Panc1 (cell line): ENCODE measurements at places on chromosomes 16 and 17. TPM values are rescaled to one million over a fixed set of nuclear protein-coding genes. Genes with fewer than 3 reads are reported as not detected.
A peak's percentile ranks its signal among the peaks of the same experiment; 100 is the strongest.

TAC4 gene
- not detected for total RNA-seq

DNAI2 gene
- not detected for total RNA-seq

NPIPA1 gene
- 126 TPM for total RNA-seq

P2RX1 gene
- total RNA-seq = not detected

OTOA gene
- total RNA-seq = not detected

STH gene
- total RNA-seq = not detected

RECQL5 gene
- 46.1 TPM for total RNA-seq

CNEP1R1 gene
- 22.0 TPM for total RNA-seq

SP6 gene
- total RNA-seq = 4.0 TPM

MARVELD3 gene
- total RNA-seq = 0.08 TPM

G6PC1 gene
- 0.08 TPM for total RNA-seq

TRIM65 gene
- 48.6 TPM for total RNA-seq

TTLL6 gene
- total RNA-seq = 2.5 TPM

WFDC1 gene
- not detected for total RNA-seq

CES1 gene
- 27.5 TPM for total RNA-seq

DNA sequence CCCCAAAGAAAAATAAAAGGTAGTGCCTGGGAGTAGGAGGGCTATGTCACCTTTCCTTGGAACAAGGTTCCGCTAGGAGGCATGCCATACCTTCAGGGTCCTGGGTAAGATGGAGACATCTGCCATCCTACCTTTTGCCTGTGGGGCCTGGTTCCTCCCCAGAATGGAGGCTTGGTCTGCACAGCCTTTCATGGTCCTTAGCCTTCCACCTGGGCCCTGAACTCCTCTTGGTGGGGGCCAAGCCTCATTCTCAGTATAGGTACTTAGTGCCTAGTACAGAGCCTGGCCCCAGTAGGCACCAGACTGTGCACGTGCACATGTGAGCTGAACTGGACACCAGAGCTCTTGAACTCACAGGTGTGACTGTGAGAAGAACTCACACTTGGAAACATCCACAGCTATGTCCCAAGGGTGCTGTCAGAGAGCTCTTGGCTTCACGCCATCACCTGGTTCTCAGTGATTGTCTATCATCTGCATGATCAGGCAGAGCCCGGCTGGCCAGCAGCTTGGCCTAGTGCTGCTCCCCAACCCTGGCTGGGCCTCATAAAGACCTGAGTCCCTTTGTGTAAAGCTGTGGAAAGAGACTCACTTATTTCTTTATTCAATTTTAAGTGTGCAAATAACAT lies 143.2 kb downstream of the SOCS1 start:
- no peak for DNase-seq

GRCh38 chr17:2814049-2814448 lies 17.8 kb downstream of the RAP1GAP2 start:
- no peak for DNase-seq

GRCh38 chr17:9183306-9183705 lies 162.0 kb downstream of the NTN1 start:
- DNase-seq = no peak

GRCh38 chr16:2983706-2984136 lies 3.5 kb upstream of the PKMYT1 start:
- DNase-seq = no peak

GRCh38 chr16:86918637-86919036 lies 340.3 kb downstream of the FOXL1 start:
- DNase-seq = no peak

GRCh38 chr17:50918933-50919296 lies 52.8 kb upstream of the TOB1 start:
- DNase-seq = no peak

DNA sequence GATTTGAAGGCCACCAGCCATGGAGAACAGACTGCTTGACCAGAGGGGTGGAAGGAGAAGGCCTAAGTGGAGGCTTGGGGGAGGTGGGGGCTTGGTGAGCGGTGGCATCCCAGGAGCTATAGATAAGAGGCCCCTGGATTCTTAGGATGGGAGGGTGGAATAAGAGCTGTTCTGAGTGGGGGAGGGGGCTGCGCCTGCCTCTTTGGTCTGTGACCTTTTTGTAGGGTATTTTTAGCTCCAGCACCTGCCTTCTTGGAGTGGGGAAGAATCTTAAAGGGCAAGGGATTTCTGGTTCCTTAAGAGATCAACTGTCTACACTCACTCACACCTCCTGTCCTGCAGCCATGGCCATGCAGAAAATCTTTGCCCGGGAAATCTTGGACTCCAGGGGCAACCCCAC lies 567 bp downstream of the ENO3 start:
- no peak for DNase-seq

DNA sequence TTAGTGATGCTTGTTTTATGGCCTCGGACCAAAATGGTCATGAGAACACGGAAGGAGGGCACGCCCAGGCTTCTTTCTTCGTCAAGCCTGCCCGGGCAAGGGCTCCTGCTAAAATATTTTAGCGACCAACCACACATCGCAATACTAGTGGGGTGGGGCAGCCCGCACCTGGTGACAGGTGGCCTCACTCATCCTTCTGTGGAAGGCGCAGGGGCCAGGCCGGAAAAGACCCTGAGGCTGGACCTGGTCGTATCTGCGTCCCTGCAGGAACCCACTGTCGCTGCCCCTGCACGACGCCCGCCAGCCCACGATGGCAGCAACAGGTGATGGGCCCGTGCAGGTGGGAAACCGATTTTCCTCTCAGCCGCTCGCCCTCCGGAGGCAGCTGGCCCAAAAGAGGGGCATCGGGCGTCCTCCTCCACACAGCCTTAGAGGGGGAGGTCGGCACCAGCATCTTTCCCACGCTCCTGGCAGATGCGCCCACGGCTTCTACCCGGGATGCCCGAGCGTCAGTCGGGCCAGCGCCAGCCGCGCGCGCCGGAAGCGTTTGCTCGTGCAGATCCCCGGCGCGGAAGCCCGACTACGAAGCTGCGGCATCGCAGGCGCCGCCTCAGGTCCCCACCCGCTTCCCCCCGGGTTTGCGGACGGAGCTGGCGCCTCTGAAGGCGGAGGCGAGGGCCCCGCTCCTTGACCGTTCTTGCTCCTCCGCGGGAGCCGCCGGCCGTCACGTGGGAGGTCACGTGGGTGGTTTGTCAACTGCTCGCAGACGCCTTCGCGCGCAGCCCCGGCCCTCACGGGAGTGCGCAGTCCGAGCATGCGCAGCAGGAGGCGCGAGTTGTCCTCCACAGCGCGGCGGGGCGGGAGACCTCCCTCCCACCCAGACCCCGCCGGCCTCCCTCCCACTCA lies 22.8 kb upstream of the FOXK2 start:
- DNase-seq = no peak

GRCh38 chr17:79985361-79985942 lies 50.2 kb downstream of the TBC1D16 start:
- DNase-seq = no peak

DNA sequence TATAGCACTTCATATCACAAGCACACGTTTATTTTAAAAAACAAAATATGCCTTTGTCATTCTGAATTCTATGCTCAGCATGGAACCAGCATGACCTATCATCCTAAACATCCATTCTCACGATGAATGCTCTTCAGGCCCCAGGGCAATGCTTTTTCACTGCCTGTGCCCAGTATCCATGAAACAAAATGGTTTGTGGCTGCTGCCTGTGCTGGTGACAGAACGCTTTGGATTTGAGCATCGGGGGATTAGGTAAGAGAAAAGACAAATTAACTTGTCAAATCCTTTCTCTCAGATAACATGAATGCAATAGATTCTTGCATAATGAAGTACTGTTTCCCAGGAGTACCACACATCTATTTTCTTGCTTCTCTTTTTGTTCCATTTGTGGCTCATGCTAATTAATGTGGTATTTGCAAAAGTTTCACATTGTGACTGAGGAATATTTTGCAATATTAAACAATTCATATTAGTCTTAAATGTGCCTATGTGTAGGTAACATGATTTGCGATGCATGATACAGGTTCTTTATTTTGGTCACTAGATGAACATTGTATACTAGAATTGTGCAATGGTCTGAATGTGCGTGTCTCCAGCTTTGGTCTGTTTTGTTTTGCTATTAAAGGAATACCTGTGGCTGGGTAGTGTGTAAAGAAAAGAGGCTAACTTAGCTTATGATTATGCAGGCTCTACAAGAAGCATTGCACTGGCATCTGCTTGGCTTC lies 25.8 kb upstream of the SRSF1 start:
- DNase-seq = no peak

- no peak for DNase-seq
Measured at GRCh38 chr16:2428051-2428783, 1.0 kb upstream of the CCNF start.

DNA sequence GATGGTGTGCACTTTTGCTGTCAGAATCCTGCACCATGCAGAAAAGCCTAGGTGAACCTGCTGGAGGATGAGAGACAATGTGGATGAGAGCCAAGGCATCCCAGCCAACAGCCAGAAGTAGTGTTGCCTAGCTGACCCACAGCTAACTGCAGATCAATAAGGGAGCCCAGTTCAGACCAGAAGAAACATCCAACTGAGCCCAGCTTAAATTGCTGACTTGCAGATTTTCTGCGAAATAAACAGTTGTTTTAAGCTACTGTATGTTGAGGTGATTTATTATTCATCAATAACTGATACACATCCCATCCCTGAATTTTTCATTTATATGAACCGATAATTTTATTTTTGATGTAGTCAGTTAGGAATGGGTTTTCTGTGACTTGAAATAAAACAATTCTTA lies 39.2 kb upstream of the TOX3 start:
- DNase-seq = no peak

- no peak for DNase-seq
Measured at GRCh38 chr17:8628609-8629169, 1.8 kb downstream of the MYH10 start.

GRCh38 chr16:67714522-67714921 lies 4.6 kb downstream of the GFOD2 start:
- no peak for DNase-seq

DNA sequence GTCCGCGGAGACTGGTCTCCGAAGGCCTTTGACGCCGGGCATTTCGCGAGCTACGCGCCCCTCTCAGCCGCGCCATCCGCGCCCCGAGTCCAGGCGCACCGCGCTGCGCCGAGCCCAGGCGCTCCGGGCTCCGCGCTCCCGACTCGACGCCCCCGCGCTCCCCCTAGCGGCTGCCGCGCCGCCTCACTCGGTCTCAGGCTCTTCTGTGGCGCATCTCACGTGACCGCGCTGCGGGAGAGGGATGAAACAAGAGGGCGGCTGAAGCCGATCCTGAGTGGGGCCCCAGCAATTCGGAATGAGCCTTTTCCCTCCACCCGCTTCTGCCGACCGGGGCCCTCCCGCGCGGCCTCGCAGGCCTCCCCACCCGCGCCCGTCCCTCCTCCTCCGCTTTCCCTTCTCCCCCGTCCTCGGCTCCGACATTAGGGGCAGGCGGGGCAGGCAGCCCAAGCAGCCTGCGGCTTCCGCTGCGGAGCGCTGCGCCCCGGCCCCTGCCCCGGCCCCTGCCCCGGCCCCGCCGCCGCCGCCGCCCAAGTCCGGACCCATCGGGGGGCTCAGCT lies 42.5 kb upstream of the AMZ2 start:
- peak; percentile 30 for DNase-seq

GRCh38 chr16:73019457-73020362 lies 28.2 kb downstream of the ZFHX3 start:
- DNase-seq = no peak

GRCh38 chr17:48162306-48162934 lies 54.9 kb downstream of the SNX11 start:
- DNase-seq = no peak

GRCh38 chr16:67892899-67893742 lies at the start of gene PSKH1:
PSKH1 (plus strand) TSS chr16:67893254; CDS start chr16:67908750, 15,496 bp downstream.
- peak; percentile 46 for DNase-seq

- DNase-seq = no peak
Measured at GRCh38 chr17:44219108-44219615, 313 bp downstream of the UBTF start.

DNA sequence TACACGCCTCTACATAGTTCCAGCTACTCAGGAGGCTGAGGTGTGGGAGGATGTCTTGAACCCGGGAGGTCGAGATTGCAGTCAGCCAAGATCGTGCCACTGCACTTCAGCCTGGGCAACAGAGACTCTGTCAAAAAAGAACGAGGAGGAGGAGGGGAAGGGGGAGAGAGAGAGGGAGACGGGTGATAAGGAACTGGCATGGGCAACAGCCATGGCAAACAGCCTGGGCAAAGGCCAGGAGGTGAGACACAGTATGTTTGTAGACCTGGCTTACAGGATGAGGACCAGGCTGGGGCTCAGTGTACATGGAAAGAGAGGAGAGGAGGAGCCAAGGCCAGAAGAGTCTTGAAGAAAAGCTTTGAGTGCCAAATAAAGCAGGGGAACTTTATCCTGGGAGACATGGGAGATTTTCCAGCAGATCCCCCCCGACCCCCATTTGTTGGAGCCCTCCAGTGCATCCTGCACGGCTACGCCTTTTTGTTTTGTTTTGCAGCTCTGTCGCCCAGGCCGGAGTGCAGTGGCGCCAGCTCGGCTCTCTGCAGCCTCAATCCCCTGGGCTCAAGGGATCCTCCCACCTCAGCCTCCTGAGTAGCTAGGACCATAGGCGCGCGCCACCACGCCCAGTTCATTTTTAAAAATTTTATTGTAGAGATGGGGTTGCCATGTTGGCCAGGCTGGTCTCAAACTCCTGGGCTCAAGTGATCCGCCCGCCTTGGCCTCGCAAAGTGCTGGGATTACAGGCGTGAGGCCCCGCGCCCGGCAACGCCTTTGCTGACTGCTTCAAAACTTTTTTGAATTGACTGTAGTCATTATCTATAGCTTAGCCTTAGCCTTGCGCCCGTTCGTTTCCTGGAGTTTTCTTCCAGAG lies 1.3 kb upstream of the ALKBH5 start:
- DNase-seq = no peak

DNA sequence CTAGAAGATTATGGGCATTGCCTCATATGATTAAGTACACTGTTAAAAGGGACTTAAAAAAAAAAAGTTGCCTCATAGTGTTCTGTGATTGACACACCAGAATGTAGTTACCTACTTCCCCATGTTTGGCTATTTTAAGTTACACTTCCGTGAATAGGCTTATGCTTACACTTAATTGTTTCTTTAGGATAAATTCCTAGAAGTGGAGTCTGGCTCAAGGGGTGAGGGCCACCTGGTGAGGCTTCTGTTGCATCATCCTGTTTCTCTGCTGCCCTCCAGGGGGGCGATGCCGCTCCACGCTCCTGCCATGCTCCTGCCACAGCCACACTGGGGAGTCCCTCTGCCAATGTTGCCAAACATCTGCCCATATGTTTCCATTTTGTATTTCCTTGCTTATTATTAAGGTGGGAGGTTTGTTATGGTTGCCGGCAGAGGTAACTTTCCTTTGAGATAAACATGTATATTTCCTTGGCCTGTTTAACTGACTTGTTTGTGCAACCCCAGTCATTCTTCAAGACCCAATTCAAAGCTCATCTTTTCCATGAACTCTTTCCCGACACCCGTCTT lies 73.1 kb downstream of the KSR1 start:
- DNase-seq = no peak

- no peak for DNase-seq
Measured at GRCh38 chr17:41925991-41926590, 4.3 kb upstream of the ODAD4 start.

GRCh38 chr16:12185563-12185962 lies 209.0 kb downstream of the SNX29 start:
- no peak for DNase-seq

GRCh38 chr16:71590584-71590983 lies 13.7 kb upstream of the TAT start:
- DNase-seq = no peak

- DNase-seq = no peak
Measured at GRCh38 chr16:54055864-54056263, 230.7 kb downstream of the IRX3 start.

- no peak for DNase-seq
Measured at GRCh38 chr17:27621536-27621935, 9.5 kb upstream of the LGALS9 start.
